NCI-H1436 treated with DMSO at 0.1 percent for 48 hours (cell line): ENCODE measurements at places on chromosomes 5 and 9.

- DNase-seq: no peak
These were observed 97.8 kb upstream of the C5orf63 start for GRCh38 chr5:127170918-127171600.

GRCh38 chr5:158422653-158423515 is 563.9 kb upstream of the CLINT1 start:
- DNase-seq: no peak

- no peak for DNase-seq
These were observed 31.9 kb upstream of the SSBP2 start for GRCh38 chr5:81782811-81783210.

DNA sequence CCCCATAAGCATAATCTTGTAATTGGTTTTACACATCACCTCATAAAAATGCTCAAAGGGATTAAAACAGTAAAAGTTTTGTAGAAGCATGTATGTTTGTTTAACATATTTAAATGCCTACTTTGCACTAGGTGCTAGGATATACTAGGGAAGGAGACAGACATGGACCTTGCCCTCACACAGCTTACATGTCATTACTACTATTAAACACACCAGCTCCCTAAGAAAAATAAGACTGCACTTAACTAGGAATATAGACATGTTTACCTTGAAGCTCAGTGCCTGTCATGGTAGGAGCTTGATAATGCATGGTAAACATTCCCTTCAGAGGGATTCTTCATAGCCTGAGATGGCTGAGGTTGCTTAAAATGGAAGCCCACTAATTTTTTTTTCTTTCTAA is 6.2 kb downstream of the SHLD3 start:
- no peak for DNase-seq

- no peak for DNase-seq
These were observed 849 bp downstream of the RORB start for GRCh38 chr9:74497748-74498620.

DNA sequence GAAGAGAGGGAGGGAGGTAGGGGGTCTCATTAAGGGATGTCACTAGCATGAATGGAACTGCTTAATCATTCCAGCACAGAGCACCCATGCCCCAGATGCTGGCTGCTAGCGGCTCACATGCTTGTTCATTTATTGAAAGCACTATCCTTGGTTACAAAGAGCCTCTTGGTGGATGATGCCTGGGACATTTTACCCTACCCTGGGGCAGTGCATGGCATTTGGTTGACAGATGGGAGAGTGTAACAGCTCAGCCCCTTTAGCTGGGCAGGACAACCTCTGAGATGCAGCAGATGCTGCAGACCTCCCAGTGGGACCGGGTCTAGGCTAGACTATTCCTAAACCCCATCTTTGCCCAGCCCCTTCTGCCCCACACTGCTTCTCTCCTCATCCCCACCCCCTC is 46.9 kb upstream of the TCERG1 start:
- no peak for DNase-seq

- DNase-seq: no peak
These were observed 5.1 kb downstream of the GRK6 start for GRCh38 chr5:177431317-177432142.

DNA sequence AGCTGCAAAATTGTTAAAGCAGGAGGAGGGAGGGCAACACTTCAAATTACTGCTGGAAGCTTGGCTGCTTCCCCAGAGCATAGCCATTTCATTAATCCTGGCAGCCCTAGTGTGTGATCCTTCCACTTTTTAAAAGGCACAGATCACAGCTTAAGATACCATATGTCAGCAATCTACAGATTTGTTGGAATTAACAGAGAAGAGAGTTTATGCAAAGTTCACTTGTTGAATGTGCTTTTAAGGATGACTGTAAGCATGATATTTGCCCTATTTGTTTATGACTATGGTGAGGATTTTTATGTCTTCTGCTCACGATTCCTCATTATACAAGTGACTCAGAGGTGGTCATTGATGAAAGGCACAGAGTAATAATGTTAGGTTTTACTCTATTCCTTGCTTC is 156.0 kb upstream of the CDKN2B start:
- DNase-seq: no peak

- DNase-seq: no peak
These were observed 134.6 kb downstream of the TENT4A start for GRCh38 chr5:6847870-6848269.

DNA sequence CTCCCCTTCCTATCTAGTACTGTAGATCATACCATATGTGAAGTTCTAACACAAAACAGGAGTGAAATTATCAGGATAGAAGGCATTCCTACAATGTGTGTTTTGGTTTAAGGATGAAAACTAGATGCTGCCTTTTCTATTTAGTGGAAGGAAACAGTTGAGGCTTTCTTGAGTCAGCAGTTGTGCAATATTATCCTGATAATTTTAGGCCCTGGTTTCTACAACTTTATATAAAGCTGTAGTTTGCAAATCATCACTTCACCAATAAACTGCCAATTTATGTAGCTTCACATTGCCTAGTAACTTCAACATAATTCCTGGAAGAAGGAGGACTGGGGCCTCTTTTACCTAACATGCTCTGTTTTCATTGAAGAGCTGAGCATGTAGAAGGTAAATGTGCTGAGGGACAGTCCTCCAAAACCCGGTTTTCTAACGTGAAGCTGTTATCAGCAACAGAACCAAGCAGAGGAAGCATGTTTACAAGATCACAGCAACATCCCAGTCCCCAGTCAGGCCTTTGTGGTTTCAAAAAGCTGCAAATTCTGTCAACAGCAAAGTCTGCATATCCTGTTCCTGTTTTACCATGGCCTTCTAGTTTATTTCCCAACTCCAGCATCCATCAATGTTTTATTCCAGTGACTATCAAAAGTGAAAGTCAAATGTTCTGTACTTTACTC is 513.4 kb upstream of the MEF2C start:
- no peak for DNase-seq

- no peak for DNase-seq
These were observed 4.5 kb upstream of the SET start for GRCh38 chr9:128684325-128685199.

DNA sequence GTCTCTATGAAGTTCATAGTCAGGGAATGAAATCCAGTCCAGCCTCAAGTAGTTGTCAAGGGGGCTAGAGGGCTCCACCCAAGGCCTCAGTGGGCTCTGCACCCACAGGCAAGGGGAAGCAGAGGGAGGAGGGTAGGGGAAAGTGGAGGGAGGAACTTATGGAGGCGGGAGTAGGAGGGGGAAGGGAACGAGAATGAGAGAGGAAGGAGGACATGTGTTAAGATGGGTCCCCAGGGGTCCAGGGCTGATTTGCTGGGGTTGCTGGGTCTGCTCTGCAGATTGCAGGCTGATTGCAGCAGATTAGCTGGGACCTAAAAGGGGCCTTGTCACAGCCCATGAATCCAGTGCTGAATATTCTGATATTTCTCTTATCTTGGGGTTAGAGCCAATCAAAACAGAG is 166.9 kb upstream of the IL12B start:
- no peak for DNase-seq

DNA sequence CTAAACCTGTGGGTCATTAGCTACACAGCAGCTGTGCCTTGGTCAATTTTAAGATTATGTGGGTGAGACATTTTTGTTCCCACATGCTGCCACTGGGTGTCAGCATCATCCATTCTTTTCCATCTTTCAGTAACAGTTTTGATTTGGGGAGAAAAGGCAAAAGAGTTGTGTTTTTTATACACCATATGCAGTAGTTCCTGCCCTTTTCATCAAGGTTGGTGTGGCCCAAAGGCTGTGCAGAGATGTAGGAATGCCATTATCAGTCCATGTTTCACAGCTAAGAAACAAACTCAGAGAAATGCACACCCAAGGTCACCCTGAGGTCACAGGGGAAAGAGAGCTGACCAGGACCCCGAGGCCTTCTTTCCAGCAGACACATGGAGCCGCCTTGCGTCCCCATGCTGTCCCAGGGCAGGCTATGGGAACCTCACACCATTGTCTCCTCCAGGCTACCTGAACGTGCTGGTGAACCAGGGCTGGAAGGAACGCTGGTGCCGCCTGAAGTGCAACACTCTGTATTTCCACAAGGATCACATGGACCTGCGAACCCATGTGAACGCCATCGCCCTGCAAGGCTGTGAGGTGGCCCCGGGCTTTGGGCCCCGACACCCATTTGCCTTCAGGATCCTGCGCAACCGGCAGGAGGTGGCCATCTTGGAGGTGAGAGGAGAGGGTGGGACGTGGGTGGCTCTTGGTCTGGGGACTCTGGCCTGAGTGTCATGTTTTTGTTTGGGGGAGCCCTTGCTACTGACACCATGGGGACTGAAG is 27.8 kb upstream of the GRPEL2 start:
- no peak for DNase-seq

DNA sequence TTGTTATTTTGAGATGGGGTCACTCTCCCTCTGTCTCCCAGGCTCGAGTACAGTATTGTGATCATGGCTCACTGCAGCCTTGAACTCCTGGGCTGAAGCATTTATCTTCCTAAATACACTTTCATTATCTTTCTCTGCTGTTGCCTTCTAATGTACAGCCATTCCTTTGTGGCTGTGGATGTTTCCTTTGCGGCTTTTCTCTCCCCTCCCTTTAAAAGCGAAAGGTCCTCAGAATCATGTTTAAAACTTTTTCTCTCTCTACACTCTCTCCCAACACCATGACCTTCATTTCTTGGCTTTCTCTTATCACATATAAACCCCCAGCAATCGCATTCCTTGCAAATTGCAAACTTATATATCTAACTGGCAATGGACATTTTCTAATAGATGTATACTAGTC is 1.6 kb downstream of the IFNA2 start:
- DNase-seq: no peak

DNA sequence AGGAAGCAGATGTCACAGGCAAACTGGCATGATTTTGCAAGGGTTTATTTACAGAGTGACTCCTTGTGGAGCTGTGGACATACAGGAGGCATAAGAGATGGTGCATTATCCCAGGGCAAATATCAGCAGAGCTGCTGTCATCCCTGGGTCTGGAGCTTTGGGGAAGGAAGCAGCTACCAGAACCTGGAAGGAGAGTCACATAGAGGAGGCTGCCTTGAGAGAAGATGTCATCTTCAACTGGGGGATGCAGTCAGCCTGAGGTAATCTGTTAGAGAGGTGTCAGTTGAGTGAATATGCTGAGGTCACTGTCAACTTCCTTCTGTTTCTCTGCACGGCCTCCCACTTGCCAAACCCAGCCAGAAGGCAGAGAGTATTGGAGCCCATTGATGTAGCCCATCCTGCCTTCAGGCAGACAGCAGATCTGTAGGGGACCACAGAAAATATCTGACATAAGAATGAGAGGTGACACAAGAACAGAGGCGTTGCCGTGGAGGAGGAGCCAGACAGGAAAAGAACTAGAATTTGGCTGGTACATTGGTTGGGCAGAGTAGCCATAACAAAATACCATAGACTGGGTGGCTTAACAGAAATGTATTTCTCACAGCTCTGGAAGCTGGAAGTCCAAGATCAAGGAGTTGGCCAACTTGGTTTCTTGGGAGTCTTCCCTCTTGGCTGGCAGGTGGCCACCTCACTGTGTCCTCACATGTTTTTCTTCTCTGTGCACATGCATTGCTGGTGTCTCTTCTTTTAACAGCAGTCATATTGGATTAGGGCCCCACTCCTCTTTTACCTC is 102.8 kb downstream of the SNX18 start:
- DNase-seq: no peak

DNA sequence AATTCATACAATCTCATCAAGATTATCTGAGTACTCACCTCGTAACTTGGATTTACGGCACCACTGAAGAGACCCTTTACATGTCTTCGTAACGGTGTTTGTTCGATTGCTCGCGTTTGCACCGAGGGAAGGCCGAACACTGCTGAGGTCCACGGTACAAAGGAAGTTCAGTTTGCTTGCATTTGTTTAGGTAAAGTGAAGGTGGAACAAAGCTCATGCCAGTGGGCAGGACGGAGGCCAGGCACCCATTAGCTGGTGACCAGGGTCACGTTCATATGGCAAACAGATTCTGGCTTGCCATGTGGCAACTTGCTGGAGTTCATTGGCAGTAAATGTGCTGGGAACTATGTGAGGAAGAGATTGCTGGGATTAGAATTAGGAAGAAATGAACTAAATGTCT is 164.8 kb downstream of the MACROH2A1 start:
- no peak for DNase-seq

- no peak for DNase-seq
These were observed 56.0 kb upstream of the RPS23 start for GRCh38 chr5:82334085-82334692.

DNA sequence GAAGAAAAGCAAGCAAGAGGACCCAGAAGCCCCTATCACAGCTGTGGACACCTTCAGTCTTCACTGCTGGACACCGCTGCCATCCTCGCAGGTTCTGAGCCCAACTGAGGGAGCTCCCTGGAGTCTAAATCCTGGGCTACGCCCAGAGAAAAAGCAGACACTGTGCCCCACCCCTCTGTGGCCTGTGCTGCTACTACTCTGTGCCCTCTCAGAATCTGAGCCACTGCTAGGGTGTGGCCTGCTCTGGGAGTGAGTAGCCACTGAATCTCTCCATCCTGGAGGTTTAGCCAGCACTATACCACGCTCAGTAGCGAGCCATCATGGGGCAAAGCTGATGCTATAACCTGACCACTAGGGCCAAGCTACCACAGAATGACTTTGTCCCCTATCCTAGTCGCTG is 338.2 kb downstream of the NPR3 start:
- no peak for DNase-seq

- DNase-seq: no peak
These were observed 343.4 kb downstream of the CDK5RAP2 start for GRCh38 chr9:120236596-120236995.

- DNase-seq: no peak
These were observed 8.1 kb downstream of the PRDM12 start for GRCh38 chr9:130672466-130672865.

DNA sequence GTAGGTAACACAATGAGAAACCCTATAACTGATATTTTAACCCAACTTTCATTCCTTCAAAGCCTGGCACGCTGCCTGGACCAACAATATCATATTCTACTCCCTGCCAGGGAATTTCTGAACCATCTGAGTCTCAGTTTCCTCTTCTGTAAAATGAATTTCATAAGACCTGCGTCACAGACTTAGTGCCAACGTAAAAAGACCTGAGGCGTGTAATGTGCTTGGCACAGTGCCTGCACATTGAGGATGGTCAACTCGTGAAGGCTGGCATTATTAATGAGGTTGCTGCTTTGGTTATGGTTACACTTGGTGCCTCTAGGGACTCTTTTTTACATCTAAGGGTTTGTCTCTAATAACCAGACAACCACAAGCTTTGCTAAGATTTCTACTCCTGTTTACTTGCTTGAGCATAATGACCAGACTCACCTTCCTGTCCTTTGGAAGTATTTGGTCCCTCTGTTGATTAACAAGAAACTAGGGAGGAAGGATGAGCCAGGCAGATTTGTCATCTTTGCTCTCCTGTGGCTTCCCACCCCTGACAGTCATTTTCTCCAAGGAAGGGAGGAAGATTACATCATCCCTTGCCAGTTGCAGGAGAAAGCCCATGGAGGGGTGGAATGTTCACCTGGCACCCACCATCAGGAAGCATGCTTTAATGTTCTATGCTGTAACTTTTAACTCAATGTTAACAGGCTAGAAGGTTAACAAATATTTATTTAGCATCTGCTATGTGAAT is 79.0 kb downstream of the PAPPA start:
- no peak for DNase-seq

DNA sequence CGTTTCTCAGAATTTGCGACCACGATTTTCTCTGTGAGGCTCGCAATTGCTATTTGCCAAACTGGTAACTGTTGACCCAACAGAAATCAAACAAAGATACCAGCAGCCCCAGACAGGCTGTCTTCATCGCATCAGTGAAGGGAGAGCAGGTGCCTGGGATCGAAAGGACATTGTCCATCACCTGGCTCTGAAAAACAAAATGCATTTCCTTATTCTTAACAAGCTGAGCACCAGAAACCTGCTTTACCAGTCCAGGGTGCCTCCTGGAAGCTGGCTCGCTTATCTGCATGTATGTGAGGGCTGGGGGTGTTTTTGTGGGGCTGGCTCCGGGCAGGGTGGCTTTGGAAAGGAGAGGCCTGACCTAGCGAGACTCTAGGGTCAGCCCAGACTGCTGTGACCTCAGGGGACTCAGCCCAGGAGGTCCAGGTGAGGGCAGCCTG is 24.7 kb downstream of the WWC1 start:
- DNase-seq: no peak
